Stimulated activated naive CD8-positive, alpha-beta T cell treated with anti-CD3 and anti-CD28 coated beads, Interleukin-15, Interleukin-2, amounts not matched to agents 100 U/mL and 50 U/mL, for 24 hours (primary cell): ENCODE measurements at places on chromosomes 12 and 14.
A peak's percentile ranks its signal among the peaks of the same experiment; 100 is the strongest.

DNA sequence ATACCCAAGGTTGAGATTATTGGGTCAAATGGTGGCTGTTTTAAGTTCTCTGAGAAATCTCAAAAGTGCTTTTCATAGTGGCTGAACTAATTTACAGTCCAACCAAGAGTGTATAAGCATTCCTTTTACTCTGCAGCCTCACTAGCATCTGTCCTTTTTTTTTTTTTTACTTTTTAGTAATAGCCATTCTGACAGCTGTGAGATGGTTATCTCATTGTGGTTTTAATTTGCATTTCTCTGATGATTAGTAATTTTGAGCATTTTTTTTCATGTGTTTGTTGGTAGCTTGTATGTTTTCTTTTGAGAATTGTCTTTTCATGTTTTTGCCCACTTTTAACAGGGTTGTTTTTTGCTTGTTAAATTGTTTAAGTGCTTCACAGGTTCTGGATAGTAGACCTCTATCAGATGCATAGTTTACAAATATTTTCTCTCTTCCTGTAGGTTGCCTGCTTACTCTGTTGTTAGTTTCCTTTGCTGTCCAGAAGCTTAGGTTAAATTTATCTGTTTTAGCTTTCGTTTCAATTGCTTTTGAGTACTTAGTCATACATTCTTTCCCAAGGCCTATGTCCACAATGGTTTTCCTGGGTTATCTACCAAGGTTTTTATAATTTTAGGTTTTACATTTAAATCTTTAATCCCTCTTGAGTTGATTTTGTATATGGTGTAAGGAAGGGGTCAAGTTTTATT, 881.3 kb upstream of the SEL1L start:
- DNase-seq: no peak

DNA sequence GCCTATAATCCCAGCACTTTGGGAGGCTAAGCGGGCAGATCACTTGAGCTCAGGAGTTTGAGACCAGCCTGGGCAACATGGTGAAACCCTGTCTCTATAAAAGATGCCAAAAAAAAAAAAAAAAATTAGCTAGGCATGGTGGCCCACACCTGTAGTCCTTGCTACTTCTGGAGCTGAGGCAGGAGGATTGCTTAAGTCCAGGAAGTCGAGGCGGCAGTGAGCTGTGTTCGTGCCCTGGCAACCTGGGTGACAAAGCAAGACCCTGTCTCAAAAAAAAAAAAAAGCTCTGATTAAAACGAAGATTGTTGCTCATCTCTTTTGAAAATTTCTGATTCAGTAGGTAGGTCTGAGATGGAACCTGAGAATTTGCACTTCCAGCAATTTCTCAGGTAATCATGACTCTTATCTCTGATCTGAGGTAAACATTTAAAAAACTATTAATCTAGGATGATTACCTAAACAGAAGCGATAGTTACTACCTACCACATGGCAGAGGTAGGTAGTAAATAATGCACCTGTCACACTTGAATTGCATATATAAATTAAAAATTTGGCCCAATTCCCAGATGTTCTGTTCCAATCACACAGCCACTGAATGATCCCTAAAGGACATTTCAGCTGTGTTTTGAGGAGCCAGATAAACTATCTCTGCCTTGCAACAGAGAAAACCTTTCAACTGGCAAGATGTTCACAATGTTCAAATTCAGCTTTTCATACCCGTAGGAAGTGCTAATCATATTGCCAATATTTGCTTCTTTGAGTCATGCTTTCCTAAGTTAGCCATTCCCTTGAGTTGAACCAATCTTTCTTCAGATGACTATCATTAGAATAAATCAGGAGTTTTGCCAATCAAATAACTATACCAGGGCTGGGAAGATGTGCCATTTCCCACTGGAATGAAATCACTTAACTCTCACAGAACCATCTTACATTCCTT, 4.2 kb upstream of the TEP1 start:
- DNase-seq: no peak

GRCh38 chr14:101882141-101882935, 82.0 kb upstream of the DYNC1H1 start:
- DNase-seq: no peak

DNA sequence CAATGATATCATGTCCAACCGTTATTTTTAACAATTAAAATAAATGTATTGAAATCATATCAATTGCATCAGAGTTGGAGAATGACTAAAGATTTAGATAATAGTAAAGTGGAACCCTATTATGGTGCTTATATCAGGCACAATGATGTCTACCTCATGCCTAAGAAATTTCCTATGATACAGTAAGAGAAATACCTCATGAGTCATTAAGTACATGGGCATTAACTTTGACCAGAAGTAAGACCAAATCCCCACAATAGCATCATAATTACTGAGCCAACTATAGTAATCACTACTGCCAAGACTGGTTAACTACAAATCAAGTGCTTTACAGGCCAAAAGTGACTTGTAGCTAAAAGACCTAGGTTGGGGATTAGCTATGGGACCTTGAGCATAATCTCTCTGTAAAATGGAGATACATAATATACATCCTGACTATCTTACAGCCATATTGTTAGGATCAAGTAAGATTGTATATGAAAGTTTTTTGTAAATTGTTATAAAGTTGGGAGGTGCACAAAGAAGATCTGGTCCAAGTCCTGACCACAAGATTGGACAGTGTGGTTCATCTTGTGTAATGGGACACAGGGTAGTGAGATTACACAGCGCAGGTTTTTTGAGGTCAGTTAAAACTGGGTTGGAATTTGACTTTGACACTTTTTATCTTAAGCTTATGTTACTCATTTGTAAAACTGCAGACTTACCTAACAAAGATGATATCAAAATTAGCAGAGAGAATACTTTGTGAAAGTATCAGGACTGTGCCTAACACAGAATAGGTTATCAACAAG, 60.5 kb downstream of the ERGIC2 start:
- no peak for DNase-seq

DNA sequence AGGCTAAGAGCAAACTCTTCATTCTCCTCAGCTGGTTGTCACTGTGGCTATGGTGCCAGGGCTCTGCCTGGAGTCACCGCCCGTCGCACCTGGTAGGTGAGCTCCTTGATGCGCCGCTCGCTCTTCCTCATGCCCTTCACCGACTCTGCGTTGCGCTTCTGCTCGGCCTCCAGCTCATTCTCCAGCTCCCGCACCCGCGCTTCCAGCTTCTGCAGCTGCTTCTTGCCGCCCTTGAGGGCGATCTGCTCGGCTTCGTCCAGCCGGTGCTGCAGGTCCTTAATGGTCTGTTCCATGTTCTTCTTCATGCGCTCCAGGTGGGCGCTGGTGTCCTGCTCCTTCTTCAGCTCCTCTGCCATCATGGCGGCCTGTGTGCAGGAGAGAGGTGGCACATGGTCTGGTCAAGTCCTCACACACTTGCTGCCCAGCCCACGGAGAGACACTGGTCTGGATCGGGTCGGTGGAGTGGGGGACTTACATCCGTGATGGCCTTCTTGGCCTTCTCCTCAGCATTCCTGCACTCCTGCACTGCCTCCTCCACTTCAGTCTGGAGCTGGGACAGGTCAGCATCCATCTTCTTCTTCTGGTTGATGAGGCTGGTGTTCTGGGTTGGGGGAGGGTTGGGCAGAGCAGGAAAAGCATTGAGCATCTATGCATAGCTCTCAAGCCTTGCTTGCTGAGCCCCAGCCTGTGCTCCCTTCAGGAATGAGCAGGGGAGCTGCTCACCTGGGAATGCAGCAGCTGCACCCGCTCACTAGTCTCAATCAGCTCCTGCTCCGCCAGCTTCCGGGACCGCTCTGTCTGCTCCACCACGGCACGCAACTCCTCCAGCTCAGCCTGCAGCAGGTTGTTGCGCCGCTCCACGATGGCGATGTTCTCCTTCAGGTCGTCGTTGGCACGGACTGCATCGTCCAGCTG, 7.1 kb upstream of the MYH6 start:
- DNase-seq: no peak

DNA sequence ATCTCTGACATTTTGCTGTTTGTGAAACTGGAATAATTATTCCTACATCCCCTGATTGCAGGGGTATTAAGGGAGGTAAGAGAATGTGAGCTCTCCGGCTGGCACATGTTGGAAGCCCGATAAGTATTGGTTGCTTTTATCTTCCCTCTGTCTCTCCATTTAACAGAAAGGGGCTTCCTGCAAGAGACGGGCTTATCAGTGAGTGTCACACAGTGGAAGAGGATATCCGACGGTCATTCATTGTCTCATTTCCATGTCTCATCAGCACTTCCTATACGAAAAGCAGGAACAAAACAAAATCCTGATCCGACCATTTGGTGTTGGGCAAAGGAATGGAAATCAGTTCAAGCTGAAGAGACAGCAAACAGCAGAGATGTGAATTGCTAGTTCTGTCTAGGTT, 10.7 kb downstream of the DYRK4 start:
- DNase-seq: no peak

DNA sequence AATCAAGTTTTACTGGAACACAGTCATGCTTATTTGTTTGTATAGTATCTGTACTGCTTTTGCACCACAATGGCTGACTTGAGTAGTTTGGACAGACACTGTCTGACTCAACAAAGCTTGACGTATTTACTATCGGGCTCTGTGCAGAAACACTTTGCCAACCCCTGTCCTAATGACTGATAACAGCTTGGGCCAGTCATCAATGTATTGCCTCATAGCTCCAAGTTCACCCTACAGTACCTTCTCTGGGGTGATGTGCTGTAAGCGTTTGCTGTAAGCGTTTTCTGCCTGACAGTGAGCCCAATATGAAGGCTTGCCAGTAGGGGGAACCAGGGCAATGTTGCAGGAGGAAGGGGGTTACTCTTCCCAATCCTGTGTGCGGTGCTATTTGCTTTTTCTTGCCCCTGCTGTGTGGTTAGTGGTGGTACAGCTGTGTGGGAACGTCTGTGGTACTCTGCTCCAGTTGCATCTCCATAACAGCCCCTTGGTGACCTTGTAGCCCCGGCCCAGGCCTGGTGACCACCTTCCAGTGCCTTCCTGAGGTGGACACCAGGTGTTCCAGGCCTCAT, 5.4 kb upstream of the CCDC177 start:
- peak; percentile 22 for DNase-seq

DNA sequence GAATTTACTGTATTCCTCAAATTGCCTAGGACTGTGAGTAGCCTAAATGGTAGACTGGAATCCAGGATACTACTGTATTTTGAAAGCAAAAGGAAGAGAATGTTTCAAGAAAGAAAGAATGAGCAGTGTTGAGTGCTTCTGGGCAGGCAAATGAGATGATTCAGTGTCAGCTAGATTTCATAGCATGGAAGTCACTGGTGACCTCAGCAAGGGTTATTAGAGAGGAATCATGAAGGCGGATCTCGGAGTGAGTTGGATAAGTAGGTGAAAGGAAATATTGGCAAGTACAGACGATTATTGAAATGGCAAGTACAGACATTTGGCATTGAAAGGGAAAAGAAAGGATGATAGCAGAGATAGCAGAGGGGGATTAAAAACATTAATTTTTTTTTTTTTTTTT, 27.1 kb downstream of the VRK1 start:
- no peak for DNase-seq

GRCh38 chr12:23666866-23667265, 282.6 kb downstream of the SOX5 start:
- DNase-seq: no peak

DNA sequence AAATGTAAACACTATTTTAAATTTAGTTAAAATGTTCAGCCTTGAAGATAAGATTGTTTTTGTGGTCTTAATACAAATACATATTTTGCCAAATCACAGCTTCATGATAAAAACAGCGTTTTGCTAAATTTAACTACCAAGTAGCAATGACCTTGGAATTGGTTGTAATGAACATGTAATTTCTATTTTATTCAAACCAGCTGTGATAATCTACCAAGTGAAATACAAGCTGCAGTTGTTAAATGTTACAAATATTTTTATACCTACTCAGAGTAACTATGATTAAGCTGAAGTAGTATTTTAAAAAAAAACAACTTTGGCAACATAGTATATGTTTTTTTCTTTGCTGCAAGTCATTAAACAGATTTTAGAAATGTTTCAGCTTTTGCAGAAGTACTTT, 96.2 kb downstream of the CPSF2 start:
- DNase-seq: no peak

- no peak for DNase-seq
Measured at GRCh38 chr12:64544371-64545080, 65.8 kb upstream of the RASSF3 start.

DNA sequence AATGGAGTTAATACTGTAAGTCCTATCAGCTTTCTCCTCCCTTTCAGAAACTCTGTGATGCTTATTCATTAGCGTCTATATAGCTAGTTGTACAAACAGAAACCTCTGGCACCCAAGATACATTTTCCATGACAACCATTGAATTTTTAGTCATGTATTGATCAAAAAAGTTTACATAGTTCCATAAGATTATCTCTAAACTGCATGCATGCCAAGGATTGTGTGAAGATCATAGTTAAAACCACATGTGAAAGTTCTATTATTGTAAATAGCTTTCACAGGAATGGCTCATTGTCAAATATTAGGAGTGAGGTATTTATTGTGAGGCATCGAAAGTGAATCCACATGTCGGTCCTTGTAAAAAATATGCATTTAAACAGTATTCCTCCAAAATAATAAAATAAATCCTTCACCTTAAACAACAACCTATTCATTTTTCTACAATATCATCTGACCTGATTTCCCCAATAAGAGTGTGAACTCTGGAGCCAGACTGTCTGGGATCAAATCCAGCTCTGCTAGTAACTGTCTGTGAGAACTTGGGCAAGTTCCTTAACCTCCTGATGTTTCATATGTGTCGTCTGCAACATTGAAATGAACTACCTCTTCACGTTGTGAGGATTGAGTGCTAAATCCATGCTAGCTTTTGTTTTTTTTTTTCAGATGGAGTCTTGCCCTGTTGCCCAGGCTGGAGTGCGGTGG, 10.6 kb upstream of the CDKL1 start:
- DNase-seq: no peak

DNA sequence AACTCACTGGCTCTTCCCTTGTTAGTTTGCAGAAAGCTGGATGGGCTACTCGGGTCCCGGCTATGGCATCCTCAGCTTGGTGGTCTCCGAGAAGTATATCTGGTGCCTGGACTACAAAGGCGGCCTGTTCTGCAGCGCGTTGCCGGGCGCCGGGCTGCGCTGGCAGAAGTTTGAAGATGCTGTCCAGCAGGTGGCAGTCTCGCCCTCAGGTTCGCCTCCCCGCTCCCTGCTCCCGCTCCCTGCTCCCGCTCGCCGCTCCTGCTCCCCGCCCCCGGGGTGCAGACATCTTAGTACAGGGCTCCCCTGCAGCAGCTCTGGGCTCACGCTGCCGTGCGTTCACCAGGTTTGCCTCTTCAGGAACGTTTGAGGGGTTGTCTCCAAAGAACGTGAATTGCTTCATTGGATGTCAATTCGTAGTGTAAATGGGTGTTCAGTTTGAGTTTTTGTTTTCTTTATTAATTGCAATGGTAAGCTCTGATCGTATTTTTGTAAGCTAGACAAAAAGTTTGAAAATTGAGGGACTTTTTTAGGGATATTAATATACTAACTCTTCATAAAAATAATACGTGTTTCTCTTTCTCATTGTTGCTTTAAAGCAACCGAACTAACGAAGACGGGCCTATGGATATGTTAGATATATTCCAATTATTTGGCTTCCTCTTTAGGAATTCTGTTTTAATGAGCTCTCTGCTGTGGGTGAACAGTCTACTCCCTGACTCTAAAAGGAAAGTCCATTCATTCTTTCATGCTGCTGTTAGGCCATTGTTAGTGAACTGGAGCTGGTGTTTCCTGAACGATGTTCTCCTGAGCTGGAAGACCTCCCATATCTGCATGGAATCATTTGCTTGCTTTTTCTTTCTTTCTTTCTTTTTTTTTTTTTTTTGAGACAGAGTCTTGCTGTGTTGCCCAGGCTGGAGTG, 71.3 kb downstream of the ANKRD9 start:
- peak; percentile 74 for DNase-seq

GRCh38 chr14:66395300-66395699, 90.9 kb upstream of the CCDC196 start:
- DNase-seq: no peak
